Frontal cortex (tissue), 4 donors: ENCODE measurements at places on chromosomes 16 and 17.
A peak's percentile ranks its signal among the peaks of the same experiment; 100 is the strongest.

GRCh38 chr16:19482291-19482690, 39.6 kb downstream of the GDE1 start:
- no peak for DNase-seq

- DNase-seq: no peak
Measured at GRCh38 chr16:71347146-71347545, 11.4 kb upstream of the CALB2 start.

- DNase-seq: no peak
Measured at GRCh38 chr16:56327929-56328258, 97.5 kb downstream of the AMFR start.

DNA sequence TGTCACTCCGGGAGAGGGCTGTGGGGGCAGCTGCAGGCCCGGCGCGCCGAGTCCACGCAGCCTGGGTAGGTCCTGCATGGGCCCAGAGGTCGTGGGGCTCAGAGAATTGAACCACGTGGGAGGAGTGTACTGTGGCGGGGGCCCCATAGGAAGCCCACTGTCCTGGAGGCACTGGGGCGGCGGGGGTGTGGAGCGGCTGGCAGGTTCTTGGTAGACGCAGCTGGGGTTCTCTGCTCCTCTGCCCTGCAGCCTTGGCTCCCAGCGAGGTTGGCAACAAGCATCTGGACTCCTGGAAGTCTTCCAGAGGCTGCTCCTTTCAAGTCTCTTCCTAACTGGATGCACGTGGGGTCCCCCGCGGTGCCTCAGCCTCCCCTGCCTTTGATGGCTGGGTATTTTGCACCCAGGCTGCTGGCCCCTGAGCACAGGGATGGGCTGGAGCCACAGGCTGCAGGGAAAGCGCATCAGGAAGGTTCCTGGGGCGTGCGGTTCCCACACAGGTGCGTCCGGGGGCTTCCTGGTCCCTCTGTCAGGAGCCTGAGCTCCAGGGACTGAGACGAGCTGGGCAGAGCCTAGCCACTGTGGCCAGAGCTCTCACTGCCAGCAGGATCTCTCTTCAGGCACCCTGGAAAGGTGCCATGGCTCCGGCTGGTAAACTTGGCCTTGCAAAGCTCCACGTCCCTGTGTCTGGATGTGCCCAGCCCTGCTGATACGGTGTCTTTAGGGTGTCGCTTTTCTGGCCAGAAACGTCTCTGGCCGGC, 9.3 kb downstream of the KCTD5 start:
- peak; percentile 27 for DNase-seq

GRCh38 chr17:79788989-79789942, 7.6 kb downstream of the CBX8 start:
- no peak for DNase-seq

DNA sequence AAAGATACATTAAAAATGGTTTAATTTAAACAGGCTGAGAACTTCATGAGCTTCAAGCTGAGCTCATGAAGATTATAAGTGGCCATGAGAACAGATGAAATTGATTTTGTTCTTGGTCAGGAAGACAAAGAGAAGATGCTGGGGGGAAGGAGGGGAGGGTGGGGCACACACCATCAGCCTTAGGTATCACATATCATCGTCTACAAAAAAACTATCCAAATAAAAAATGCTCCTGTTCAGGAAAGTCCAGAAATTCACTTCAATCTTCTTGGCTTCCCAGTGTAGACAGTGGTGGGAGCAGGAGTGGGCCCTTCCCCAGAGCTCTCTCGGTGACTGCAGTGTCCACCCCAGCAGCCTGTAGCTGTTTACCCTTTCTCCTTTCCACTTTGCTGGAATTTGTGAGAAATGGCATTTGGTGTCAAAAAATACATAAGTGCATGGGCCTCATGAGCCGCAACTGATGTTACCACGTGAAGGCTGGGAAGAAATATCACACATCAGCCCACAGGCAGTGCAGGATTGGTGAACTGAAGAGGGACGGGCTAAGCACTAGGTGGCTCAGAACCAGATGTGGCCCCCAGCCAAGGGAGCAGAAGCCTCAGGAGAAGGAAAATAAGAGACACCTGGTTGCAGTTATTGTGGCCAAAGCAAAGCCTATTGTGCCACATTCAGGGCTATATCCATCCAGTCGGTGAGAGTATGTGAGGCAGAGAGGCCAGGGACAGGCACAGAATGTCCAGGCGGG, 6.1 kb downstream of the KRT37 start:
- no peak for DNase-seq
